Fibroblast of pulmonary artery (primary cell): ENCODE measurements at places on chromosomes 11 and 22.

DNA sequence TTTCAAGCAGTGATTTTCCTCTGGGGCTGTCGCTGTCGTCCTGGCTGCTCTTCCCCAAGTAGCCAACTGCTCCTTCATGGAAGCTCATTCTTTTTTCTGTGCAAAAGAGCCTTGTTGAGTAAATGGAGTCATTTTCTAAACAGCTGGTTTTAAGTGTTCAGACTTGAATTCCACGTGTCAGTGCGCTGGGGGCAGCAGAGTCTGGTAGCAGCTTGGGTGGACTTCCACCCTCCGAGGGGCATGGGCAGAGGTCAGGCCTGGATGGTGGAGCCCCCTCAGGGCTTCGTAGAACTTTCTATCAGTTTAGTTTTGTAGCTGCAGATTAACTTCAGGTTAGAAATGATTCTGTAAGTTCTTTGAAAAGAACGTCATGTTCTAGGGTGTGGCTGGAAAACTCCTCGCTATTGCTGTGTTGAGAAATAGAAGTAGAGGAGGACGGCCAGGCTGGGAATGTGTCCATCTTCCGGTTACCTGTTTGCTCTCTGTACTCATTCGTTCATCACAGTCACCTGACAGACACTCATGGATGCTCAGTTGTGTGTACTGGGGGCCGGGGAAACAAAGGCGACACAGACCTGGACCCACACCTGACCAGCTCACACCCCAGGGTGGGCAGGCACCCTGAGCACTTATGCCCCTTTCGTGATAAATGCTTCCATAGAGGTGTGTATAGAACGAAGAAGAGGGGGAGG lies 270.7 kb downstream of the TBC1D22A start:
- DNase-seq, result no peak

GRCh38 chr11:93517041-93517440 lies 26.1 kb downstream of the SMCO4 start:
- DNase-seq, result no peak

DNA sequence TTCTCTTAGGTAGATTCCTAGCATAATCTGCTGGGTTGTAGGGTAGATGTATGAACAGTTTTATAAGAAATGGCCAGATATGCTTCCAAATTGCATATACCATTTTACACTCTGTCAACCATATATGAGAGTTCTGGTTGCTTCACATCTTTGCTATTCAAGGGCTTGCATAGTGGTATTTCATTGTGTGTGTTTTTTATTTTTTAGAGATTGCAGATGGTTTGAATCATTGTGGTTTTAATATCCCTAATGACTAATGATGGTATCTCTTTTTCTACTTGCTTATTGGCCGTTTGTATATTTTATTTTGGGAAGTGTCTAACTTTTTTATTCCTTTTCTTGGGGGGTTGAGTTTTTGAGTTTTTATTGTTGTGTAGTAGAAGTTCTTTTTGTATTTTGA lies 26.9 kb downstream of the RNF214 start:
- peak; percentile 66 for DNase-seq

DNA sequence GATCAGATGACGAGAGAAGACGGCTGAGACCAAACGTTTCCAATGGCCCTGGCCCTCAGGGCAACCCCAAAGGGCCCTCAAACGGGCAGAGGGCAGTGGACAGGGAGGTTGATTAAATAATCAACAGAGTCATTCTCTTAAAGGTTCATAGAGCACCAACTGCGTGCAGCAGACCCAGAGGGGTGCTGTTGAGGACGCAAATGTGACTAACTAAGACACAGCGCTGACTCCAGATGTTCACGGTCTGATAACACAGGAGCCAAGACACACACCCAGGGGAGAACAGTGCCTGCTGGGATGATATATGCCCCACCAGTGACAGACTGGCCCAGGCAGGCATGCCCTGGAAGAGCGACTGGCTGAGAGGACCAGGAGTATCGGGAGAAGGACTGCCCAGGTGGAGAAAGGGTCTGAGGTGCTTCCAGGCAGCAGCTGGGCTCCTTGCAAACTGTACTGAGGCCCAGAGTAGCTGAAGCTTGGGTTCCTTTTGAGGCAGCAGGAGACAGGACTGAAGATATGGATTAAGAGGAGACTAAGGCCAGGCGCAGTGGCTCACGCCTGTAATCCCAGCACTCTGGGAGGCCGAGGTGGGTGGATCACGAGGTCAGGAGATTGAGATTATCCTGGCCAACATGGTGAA lies 7.7 kb downstream of the VWCE start:
- DNase-seq, result no peak

DNA sequence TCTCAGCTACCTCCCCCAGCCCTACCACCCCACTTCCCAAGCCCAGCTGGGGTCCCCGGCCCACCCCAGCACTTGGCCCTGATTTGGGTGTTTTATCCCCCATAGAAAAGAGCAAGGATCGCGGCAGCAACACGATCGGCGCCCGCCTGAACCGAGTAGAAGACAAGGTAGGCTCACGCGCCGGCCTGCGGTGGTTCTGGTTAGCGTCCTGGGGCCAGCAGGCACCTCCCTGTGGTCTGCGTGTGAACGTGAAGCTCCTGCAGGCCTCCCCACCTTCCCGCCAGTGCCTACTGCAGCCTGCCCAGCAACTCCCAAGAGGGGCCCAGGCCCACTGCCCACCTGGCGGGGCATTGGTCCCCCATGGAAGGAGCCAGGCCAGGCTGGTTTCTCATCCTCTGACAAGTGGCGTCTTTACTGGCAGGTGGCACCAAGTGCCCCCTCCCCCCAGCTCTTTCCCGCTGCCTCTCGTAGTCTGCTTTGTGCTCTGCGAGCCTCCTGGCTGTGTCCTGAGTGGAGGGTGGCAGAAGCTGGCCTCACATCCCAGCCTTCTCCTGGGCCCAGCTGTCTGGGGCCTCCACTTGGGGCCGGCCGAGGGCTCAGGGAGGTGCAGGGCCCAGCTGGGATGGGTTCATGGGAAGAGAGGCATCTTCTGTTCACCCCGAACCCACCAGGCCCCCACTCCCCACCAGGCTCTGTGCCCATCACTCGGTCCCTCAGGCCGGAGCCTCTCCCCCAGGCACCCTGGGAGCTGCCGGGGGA lies 78.3 kb upstream of the KCNQ1OT1 start:
- DNase-seq, result no peak

- DNase-seq, result no peak
These were observed 728 bp downstream of the RPL3 start for GRCh38 chr22:39318507-39319283.

DNA sequence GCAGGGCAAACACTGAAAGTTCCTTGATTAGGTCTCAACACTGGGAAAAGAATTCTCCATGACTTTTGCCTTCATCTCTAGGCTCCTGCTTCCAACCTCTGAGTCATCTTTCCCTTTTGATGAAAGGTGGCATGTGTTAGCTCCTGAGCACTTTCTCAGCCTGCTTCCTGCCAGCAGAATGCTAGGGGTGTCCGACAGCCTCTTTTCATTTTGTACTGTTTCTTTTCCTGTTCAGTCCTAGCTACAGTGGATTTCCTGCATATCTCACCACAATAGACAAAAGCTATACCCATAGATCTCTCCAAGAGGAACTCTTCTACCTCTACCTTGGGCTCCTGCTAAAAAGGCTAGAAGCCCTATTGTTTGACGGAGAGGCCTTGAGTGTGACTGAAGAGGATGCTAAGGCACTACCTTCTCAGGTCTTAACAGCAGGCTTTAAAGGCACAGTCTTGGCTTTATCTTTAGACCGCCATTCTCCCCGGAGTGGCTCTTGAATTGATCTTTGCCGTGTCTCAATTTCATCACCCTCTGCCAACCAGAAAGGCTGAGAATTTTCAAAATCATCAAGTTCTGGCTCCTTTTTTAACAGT lies 145.5 kb downstream of the RBFOX2 start:
- peak; percentile 61 for DNase-seq
